ENCODE measurements at places on chromosomes 16 and 17.

DNA sequence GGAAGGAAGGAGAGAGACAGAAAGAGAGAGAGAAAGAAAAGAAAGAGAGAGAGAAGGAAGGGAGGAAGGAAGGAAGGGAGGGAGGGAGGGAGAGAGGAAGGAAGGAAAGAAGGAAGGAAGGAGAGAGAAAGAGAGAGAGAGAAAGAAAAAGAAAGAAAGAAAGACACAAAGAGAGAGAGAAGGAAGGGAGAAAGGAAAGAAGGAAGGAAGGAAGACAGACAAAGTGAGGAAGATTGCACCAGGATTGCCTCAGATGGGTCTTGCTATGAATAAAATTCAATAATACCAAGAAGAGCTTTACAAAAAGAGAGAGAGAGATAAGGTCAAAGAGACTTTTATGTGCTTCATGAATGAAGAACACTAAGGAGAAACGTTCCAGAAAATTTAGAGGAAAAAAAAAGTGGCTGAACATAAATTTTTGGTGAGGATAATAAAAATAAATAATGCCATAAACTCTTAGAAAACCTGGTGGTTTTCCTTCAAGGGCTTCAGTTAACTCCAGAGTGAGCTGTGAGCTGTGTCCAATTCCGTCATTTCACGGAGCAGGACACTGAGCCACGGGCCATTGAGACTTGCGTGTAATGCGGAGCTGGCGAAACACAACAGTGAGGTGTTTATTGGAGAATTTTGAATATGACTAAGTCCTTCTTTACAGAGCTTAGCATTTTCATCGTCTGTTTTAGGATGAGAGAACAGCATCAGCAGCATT, 72.7 kb upstream of the TNRC6C start:
- no peak for DNase-seq

DNA sequence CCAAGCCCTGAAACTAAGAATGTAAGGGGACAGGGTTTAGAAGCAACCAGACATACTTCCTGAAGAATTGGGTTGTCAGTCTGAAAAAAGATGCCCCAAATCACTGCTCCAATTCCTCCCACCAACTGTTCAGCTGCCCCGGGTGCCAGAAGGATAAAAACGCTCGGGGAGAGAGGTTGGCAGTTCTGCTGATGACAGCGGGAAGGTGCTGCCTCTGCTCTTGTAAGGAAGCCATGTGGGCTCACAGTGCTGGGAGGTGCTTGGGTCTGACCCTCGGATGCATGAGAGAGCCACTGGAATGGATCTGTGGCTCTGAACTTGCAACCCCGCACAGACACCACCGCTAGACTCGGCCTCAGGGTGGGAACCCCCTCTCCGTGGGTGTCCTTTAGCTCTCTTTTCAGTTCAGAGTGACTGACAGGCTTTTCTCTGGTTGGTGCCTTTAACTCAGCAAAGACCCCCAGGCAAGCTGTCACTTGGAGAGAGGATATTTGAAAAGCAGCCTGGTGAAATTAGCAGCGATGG, 364.8 kb upstream of the RBFOX1 start:
- DNase-seq, result no peak

DNA sequence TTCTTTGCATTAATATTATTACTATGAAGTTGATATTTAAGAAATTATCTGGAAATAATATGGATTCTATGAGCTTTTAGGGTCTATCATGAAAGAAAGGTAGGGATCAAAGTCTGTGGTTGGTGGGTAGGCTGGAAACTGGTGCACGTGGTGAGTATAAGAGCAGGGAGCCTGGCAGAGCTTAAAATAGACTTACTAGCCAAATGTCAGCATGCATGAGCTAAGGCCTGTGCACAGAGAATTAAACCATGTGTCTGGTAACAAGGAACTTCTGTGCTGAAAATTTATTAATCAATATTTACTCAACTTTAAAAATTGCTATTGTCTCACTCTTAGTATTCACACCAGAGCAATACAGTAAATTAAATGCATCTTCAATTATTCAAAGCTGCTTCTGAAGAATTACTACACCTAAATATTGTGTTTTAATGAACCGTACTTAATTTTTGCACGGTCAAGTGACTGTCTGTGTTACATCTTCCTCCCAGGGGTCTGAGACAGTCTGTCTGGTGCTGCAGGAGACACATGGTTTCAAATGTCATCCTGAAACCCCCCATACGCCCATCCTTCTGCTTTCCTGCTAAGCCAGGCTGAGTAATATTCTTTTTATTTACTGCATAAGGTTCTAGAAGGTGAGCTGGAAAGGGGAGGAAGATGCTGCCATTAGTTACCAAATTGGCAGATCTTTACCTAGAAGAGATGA, 161.0 kb upstream of the NLRP1 start:
- DNase-seq, result no peak

- no peak for DNase-seq
Observed at GRCh38 chr17:69912805-69913204, 162.2 kb upstream of the KCNJ16 start.

- DNase-seq, result peak; percentile 92
Observed at GRCh38 chr16:67396159-67397035, 3.1 kb upstream of the TPPP3 start.

GRCh38 chr17:266219-266618, 84.8 kb upstream of the DOC2B start:
- peak; percentile 35 for DNase-seq

DNA sequence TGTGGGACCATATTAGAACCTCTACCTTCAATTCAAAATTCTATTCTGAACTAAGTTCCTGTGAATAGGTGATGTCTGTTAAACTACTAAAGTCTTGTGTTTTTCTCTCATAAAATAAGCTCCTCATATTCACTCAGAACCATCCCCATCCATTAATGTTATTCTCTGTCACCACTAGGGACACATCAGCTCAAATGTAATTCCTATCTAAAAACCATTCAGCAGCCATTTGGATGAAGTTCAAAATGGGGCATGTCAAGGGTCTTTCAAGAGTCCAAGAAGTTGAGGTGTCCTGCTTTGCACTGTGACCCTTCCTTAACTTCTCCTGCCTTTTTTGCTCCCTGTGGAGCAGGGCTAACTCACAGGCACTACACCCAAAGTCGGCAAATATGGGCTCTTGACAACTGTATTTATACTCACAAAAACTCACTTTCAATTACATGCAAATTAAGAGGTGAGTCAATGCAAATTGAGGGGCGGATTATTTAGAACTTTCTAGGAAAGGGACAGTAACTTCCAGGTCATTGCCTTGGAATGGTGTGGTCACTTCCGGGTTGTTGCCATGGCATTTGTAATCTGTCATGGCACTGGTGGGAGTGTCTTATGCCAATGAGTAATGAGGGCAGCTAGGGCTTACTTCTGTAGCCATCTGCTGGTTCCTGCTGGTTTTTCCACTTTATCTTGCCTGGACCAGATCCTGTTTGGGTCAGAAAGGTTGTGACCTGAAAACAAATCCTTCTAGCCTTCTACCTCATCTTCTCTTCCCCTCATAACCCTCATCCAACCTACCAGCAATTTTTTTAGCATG, 128.2 kb upstream of the COX10 start:
- no peak for DNase-seq

DNA sequence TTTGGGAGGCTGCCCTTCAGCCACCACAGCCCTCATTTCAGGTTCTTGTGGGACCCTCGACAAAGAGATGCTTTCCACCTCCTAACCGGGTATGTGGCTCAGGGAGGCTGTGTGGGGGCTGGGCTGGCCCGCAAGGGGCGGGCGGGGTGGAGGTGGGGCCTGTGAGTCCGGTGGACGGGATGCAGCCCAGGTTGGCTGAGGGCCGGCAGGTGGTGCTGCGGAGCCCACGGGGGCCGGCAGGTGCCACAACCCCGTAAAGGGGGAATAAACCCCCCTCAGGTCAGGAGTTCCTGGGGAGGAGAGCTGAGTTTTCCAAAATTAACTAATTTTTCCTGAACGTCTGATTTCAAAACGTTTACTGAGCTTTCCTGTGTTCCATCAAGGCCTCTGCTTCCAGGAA, 4.9 kb upstream of the CIAO3 start:
- no peak for DNase-seq

DNA sequence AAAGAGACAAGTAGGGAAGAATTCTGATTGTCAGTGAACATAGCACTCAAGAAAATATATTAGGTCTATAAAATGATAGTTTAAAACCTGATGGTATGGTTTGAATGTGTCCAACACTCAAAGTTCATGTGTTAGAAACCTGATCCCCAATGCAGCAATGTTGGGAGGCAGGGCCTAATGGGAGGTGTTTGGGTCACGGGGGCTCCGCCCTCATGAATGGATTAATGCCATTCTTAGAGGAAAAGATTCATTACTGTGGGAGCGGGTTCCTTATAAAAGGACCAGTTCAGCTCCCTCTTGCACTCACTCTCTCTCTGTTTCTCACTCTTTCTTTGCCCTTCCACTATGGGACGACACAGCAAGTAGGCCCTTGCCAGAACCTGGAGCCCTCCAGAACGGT, 41.5 kb upstream of the SLC47A1 start:
- no peak for DNase-seq

DNA sequence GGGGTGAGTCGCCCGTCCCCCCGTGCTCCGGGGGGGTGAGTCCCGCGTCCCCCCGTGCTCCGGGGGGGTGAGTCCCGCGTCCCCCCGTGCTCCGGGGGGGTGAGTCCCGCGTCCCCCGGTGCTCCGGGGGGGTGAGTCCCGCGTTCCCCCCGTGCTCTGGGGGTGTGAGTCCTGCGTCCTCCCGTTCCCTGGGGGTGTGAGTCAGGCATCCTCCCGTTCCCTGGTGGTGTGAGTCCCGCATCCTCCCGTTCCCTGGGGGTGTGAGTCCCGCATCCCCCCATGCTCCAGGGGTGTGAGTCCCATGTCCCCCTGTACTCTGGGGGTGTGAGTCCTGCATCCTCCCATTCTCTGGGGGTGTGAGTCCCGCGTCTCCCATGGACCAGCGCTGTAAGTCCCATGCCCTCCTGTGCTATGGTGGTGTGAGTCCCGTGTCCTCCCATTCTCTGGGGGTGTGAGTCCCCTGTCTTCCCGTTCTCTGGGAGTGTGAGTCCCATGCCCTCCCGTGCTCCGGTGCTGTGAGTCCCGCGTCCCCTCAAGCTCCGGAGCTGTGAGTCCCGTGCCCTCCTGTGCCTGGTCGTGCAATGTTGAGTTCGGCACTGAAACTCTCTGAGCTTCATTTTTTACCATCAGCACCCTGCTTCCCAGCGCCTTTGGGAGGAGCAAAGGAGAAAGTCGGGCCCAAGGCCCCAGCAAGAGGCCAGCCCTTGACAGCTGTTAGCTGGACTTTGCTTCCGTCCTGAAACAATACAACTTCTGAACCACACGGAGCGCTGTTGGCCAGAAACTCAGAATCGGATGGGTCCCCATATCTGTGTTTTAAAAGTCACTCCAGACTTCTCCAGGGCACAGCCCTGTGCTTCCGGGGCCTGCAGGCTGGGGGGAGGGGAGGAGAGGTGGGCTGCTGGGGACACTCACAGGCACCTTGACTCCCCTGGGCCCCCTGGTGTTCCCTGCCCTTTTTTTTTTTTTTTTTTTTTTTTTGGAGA, 11.5 kb upstream of the ZC3H18 start:
- peak; percentile 93 for DNase-seq

DNA sequence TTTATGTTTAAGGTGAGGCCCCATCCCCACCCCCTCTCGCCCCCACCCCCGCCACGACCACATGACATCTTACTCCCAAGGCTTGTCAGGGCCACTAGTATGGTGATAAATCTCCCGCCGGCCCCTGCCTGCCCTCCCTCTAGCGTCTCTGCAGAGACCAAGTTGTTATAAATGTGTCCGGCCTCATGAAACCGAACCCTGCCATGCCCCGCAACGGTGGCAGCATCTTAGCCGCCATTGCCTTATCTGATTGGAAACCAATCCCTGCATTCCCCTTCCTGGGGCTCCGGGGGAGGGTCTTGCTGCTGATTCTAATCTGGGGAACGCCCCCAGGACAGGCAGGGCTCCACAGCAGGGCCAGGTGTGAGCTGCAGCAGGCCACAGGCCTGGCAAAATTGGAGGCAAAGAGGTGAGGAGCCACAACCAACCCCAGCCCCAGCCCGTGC, 352.4 kb downstream of the C16orf95 start:
- no peak for DNase-seq

- no peak for DNase-seq
Observed at GRCh38 chr16:89581861-89582563, 6.5 kb downstream of the CPNE7 start.

- DNase-seq, result peak; percentile 81
Observed at GRCh38 chr17:38606646-38607611, 1.2 kb upstream of the SRCIN1 start.

GRCh38 chr16:81500833-81501521, 56.4 kb downstream of the CMIP start:
- no peak for DNase-seq

DNA sequence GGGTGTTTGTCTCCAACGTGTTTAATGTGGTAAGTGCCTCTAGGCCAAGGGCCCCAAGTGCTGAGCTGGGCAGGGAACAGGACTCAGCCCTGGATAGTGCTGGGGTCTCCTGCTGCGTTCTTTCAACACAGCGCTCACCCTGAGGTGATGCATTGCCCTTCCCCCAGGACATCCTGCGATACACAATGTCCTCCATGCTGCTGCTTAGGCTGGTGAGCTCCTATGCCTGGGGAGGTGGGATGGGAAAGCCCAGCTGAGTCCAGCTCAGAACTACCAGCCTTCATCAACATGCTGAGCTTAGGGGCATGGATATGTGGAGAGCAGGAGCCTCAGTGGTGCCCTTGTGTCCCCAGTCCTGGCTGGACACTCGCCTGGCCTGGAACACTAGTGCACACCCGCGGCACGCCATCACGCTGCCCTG, 563 bp downstream of the ZACN start:
- no peak for DNase-seq

GRCh38 chr17:37047631-37048104, 98.9 kb downstream of the AATF start:
- DNase-seq, result peak; percentile 67

DNA sequence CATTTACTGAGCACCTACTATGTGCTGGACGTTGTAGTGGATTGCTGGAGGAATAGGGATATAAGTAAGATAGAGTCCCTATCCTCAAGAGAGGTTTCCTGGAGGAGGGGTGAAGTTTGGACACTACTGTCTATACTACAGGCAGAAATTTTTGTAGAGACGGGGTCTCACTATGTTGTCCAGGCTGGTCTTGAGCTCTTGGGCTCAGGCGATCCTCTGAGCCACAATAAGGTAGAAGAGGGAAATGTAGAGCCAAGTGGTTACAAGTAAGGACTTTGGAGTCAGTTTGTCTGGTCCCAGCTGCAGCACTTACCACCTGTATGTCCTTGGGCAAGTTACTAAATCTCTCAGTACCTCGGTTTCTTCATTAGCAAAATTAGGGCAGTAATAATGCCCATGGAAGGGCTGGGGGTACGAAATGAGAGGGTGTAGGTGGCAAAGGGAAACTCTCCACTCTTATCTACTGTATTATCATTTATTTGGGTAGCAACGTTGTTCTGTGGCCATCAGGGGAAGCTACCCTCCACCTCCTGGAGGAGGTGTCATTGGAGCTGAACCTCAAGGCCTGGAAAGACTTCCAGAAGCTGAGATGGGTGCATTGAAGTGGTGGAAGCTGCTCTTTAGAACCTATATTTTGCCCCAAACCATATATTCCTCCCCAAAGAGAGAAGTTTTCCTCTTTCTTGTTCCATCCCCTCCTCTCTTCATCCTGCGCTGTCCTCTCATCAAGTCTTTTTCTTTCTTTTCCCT, 34.9 kb upstream of the DHX8 start:
- no peak for DNase-seq

- no peak for DNase-seq
Observed at GRCh38 chr16:88599092-88599733, 29.0 kb downstream of the ZC3H18 start.

GRCh38 chr17:51435171-51435552, 174.8 kb downstream of the UTP18 start:
- DNase-seq, result no peak

GRCh38 chr17:62987136-62987535, 21.1 kb downstream of the TANC2 start:
- no peak for DNase-seq

- DNase-seq, result no peak
Observed at GRCh38 chr17:52110923-52111581, 47.5 kb downstream of the CA10 start.

All from pancreas (tissue), 10 donors.